ENCODE measurements at places on chromosomes 3 and 15.

- DNase-seq = no peak
Observed at GRCh38 chr3:106345353-106346027, 476.7 kb upstream of the CBLB start.

DNA sequence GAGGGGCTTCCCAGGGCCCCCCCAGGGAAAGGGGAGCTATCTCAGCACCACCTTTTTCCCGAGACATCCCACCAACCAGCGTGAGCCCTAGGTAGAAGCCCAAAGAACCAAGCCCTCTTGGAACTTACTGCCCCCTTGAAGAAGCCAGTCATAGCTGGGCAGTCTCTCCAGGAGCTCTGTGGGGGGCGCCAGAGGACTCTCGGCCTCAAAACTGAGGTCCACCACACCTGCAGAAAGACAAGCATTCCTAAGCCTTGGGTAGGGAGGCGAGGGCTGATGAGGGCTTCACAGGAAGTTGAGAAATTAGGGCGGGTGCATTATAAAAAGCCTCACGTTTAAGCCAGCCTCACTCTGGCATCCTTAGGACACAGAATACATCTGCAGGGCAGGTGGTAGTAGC lies 9.0 kb downstream of the SSUH2 start:
- no peak for DNase-seq

- no peak for DNase-seq
Observed at GRCh38 chr3:45617430-45618080, 23.0 kb downstream of the LIMD1 start.

DNA sequence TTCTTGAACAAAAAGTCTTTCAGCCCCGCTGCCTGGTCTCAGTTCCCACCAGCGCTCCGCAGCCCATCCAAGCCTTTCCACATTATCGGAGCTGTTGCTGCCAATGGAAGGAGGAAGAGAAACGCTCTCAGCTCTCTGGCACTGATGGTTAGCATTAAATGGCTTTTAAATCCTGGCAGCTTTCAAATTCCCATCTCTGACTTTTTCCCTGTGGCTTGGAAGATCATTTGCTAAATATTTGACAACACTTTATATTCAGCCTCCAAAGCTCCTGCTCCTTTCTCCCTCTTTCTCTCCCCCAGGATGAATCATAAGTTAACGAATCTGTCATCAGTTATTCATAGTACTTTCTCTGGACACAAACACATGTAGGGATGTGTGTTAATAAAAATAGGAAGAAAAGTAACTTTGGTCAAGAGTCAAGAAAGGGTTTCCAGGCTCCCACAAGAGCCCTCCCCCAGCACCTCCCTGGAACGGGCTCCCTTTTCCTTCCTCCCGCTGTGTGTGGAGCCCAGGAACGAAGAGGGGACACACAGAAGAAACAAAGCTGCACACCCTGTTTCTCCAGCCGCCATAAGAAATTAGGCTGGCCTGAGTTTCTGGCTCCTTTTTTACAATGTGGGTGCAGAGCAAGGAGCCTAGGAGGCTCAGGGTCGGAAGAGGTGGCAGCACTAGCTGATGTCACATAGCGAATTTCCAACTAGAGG lies 47.6 kb upstream of the TSEN2 start:
- DNase-seq = no peak
